B cell (primary cell): ENCODE measurements at places on chromosomes 2 and 18.

DNA sequence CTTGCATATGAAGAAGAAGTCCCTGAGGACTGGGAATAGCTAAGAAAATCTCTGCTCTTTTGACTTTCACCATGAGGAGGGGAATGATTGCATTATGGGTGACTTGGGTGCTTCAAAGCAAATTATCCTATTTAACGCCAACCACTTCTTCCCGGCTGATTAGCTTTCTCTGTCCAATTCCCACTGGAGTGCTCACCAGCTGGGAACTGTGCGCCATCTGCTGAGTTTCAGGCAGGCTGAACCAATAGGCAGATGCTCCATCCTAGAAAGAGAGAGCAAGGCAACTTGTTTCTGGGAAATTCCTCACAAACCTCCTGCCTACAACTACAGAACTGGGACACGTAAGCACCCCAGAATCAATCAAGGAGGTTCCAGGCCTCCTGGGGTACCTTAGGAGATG lies 49.4 kb downstream of the POLE4 start:
- no peak for DNase-seq

- no peak for DNase-seq
These were observed 1622.1 kb downstream of the LRP1B start for GRCh38 chr2:140508756-140509155.

- DNase-seq = no peak
These were observed 34.6 kb upstream of the C2orf15 start for GRCh38 chr2:99106913-99107312.

GRCh38 chr2:158748926-158749590 lies 46.1 kb upstream of the DAPL1 start:
- DNase-seq = no peak

DNA sequence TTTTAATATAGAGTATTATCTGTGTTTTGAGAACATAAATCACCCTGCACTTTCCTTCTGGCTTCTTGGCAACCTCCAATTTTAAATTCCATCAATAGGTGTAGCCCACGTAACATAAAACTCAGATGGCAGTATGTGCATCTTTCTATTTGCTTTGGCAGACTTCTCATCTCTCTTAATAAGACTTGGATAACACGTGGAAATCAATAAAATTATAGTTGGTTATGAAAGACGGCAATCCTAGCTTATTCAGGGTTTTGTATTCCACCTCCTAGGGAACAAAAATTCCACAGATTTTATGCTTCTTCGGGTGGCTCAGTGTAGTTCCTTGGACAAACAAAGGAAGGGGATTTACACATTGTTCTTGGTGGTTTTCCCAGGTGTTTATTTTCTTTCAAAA lies 299.3 kb downstream of the RND3 start:
- no peak for DNase-seq

GRCh38 chr18:75317300-75317699 lies 106.7 kb downstream of the TSHZ1 start:
- DNase-seq = no peak

DNA sequence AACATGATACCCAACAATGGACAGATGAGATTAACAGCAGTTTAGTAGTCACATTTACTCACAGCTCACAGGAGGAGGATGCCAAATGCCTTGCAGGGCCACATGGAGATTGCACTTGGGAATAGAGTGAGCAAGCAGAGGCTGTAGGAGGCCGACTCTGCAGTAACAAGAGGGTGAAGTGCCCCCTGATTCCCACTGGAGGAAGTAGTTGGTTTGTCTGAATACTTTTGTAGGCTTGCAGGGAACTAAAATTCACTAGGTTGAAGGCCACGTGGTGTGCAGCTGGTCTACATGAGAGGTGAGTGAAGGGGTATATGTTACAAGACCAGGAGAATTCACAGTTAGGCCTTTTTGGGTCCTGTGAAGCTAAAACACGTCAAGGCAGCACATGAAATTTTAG lies 419.3 kb upstream of the TNP1 start:
- no peak for DNase-seq

GRCh38 chr2:101007415-101008345 lies 5.6 kb downstream of the RPL31 start:
- no peak for DNase-seq

- DNase-seq = no peak
These were observed 58.8 kb upstream of the TANK start for GRCh38 chr2:161101406-161101805.

- DNase-seq = no peak
These were observed 233.8 kb upstream of the SPRED2 start for GRCh38 chr2:65666156-65666725.

DNA sequence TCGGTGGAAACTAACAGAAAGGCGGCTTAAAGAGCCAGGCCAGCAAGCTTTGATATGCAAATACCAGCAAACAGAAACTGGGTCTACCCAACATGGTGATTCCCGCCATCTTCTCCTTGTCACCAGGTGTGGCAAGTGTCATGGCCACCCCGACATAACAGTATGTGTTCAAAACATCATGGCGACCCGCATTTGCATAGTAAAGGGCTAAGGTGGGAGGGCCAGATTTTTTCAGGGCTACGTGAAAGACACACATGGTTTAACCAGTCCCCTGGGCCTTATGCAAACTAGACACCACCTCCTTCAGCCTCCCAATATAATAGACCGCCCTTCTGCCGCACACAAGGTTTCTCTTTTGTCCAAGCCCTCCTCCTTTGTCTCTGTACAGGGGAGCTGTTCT lies 260.4 kb downstream of the METTL4 start:
- DNase-seq = no peak

DNA sequence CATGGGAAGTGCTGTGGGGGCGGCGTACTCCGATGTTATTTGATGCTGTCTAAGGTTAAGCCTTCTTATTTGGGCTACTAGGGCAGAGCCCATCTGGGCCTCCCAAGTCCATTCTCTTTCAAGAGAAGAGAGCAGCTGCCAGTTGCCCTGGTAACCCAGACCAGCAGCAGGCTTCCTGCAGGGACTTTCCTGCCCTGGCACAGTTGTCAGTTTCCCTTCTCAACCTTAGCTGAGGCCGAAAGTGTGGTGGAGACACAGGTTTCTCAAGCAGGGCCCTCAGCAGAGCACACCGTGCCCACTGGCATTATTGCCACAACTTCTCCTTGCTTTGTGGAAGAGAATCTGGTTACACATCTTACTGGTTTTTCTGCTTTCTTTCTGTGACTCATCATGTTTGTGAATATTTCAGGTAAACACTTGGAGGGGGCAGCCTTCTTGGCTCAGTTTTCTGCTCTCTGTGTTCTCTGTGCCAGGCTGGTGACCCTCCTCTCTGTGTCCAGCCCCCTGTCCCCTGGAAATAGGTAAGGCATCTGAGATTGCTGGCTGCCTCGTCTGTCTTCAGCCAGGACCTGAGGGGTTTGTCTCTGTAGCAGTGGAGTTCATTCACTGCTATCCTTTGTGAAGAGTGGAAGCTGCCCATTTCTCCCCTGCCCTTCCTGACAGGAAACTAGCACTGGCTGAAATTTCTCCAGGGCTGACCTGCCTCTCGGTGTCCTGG lies 111.0 kb downstream of the B3GNT2 start:
- peak; percentile 55 for DNase-seq

DNA sequence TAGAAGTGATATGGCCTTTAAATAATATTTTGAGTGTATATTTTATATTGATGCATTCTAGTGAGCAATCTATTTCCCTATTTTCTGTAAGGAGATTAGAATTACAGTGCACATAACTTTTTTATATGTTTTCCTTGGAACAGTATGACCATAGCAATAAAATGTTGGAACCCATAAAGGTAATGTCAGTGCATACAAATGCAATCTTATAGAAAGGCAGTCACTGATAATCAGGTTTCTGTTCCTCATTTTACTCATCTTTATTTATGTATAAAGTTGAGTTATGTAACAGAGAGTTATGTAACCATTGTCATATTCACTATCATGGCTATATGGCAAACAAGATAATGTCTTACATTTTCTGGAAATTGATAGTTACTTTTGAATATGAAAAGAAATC lies 179.9 kb upstream of the NETO1 start:
- DNase-seq = peak; percentile 39

- DNase-seq = no peak
These were observed 4.0 kb downstream of the SLC14A2 start for GRCh38 chr18:45619062-45619825.

DNA sequence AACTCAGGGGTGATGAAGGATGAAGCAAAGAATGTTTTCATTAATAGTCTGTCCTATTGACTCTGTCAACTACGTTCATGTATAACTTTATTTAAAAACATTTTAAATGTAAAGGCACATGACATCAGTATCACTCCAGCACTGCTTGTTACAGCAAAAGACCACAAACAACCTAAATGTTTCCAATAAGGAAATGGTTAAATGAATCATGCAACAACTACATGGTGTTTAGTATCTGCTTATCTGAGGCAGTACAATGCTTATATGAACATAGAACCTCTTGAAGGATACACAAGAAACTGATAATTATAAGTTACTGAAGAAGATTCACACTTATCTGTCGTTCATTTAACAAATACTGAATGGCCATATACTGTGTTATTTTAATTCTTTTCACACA lies 8.4 kb downstream of the BARD1 start:
- DNase-seq = no peak

- DNase-seq = peak; percentile 79
These were observed 197.7 kb upstream of the STON1 start for GRCh38 chr2:48332286-48332685.

DNA sequence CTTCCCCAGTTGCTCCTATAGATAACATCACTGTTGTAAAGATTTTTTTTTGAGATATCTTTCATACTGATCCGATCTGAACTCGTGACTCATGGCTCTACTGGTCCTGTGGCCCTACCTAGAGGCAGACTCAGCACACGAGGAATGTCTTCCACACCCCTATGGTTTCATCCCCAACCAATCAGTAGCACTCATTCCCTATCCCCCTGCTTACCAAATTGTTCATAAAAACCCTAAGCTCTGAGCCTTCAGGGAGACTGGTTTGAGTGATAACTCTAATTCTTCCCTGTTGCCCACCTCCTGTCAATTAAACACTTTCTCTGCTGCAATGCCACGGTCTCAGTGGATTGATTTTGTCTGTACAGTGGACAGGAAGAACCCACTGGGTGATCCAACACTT lies 4.2 kb upstream of the SAP130 start:
- no peak for DNase-seq

DNA sequence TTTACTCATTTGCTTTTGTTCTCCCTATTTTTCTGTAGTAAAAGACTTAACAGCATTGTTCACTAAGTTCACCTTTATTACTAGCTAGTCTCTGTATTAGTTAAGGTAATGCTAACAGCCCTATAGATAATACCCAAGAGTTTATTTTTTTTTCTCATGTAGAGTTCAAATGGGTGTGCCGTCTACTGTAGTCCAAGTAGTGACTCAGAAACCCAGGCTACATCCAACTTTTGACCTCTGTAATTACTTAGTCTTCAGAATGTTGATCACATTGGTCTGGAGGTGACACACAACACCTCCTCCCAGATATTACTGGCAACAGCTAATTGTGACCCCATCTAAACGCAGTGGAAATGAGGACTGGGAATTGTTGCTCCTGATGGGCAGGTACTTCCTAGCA lies 7.7 kb downstream of the COQ10B start:
- no peak for DNase-seq

DNA sequence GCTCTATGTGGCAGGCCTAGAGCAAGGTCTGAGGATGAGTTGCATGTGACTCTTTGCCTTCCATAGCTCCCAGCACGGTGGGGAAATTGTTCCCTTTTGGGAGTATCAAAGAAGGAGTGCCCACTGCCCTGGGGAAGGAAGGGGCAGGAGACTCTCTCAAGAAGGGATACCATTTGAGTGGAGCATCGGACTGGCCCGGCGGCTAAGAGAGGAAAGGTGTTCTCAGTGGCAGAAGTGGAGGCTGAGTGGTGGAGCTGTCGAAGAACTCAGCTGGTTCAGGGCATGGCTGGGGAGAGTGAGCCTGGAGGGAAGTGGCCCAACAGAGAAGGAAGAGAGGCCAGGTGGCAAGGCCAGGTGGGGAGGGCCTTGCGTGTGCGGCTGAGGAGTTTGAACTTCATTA lies 235.2 kb downstream of the DYSF start:
- DNase-seq = no peak

DNA sequence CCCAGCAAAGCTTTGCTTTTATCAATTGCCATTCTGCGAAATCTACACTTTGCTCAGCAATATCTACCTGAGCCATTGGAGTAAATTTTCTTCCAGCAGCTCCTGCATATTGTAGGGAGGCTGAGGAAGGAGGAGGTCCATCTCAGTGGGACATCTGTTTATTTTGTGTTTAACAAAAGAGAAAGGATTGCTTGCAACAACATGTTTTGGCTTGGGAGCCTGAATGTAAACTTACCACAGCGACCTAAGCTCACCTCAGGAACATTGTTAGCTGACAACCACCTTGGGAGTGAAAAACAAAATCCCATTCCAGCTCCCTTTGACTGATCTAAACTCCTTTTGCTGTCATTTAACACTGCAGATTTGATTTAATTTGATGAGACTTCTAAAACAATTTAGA lies 356.1 kb downstream of the SS18 start:
- DNase-seq = no peak

- no peak for DNase-seq
These were observed 80.9 kb upstream of the KYNU start for GRCh38 chr2:142796588-142796987.

- DNase-seq = peak; percentile 13
These were observed 81.2 kb downstream of the ADD2 start for GRCh38 chr2:70686577-70687460.

DNA sequence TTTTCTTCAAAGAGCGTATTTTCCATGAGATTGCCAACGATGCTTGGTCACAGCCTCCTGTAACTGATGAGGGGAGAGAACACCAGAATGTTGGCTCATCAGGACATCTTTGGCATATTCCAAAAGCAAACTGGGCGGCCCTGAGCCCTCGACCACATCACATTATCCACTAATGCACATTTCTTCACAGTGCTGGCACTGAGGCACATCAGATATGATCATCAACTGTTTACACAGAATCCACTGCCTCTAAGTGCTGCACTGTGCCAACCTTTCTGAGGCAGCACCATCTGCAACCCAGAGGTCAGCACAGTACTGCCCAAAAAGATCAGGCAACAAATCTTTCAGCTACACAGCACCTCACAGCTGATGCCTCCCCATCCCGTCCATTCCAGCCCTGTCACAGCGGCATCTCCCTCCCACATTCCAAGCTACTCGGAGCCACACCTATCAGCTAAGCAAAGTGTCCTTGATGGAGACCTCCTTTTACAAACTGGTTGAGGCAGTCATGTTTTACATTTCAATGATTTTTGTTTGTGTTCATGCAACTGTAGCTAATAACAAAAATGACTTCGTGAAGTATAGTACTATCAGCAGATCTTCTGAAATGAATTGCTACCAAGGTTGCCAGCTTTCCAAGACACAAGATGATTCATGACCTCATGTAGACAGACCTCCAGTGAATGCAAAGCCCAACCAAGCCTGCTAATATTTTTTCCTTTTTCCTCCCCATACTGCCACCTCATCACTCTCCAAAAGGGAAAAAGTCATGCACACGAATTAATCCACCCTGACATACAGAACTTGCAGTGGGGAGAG lies 32.3 kb downstream of the MYO5B start:
- DNase-seq = no peak
